ENCODE measurements at places on chromosomes 11 and 22.

GRCh38 chr11:126304457-126305075 is 706 bp downstream of the DCPS start:
- DNase-seq = no peak

GRCh38 chr22:44963832-44964721 is 45.7 kb downstream of the PHF21B start:
- no peak for DNase-seq

DNA sequence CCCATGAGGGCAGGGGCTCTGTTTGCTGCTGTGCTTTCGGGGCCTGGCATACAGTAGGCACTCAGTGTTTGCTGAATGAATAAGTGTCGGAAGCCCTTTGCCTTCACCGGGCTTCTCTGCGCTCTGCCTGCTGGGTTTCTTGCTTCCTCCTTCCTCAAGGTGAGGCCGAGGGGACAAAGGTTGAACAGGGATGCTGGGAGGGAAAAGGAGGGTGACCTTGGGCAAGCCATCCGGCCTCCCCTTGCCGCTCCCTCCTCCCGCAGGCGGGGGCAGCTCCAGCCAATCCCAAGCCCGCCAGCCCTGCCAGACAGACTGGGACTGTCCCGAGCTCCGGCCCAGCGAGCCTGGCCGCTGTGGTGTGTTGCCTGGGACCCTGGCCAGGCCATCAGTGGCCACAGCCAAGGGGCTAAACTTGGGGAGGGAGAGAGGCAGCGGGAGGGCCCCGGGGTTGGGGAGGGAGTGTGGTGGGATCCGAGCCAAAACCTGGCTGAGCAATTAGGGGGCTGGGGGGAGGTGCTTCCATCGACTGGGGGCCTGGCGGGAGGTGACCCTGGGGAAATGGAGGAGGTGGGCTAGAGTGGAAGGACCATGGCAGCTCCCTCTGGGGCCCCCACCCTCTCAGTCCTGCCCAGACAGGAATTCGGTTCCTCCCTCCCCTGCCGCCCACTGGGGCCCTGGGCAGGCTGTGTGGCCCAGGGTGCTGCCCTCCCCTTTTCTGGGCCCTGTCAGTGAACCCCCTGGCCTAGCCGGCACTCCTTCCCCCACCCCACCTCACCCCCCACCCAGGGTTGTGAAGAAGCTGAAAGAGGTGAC is 3.4 kb upstream of the RCOR2 start:
- no peak for DNase-seq

DNA sequence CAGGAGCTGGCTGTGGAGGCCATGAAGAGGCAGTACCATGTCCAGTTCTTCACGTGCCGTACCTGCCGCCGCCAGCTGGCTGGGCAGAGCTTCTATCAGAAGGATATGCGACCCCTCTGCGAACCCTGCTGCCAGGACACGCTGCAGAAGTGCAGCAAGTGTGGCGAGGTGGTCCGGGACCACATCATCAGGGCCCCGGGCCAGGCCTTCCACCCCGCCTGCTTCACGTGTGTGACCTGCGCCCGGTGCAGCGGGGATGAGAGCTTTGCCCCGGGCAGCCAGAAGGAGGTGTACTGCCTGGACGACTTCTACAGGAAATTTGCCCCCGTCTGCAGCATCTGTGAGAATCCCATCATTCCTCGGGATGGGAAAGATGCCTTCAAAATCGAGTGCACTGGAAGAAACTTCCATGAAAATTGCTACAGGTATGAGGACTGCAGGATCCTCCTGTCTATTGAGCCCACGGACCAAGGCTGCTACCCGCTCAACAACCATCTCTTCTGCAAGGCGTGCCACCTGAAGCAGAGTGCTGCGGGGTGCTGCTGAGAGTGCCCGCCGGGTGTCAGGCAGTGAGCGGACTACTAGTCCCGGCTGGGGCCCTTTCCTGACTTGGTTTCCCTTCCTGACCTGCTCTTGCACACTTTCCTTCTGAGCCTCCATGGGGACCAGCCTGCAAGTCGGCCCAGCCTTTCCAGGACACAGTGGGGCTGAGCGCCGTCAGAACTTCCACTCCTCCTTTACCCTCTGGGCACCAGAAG is 22.0 kb upstream of the PHF21A start:
- no peak for DNase-seq

DNA sequence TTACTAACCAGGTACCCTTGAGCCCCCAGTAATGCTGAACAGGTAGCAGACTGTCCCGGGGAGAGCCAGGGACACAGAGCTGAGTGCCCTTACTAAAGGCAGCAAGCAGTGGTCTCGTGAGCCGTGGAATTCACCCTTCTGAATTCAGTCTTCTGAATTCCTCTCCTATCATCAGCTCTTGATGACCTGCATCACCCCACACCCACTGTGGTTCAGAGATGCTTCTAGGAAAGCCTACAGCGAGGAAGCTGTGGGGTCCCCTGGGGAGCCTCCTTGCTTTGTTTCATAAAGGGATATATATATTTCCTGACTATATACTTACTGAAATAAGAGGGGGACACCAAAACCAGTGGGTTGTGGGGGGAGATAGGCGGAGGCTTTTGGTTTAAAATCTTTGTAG is 2.6 kb downstream of the SPATA19 start:
- DNase-seq = no peak

DNA sequence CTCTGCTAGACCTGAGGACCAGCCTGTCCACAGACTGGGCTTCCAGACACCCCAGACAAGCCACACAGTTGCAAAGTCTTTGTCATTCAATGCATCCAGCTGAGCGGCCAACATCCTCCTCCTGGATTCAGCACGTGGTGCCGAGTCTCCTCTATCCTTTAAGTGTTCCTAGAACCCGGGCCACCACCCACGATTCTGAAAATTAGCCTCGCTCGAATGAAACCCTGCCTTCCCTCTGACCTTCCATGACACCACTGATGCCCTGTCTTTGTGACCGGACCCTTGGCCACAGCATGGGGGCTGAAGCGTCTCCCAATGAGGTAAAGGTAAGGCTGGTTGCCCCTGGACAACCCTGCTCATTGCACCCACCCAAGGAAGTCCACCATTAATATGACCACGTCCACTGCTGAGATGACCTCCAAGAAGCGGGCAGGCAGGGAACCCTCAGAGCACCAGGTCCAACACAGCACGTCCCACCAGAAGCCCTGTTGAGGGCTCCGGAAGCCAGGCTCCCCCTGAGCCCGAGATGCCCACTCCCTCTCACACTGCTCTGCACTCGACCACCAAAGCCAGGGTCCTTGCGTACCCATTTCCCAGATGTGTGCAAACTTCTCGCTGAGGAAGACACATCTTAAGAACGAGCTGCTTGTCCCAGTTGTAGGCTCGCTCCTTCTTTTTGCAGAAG is 279.0 kb downstream of the CTTN start:
- no peak for DNase-seq

DNA sequence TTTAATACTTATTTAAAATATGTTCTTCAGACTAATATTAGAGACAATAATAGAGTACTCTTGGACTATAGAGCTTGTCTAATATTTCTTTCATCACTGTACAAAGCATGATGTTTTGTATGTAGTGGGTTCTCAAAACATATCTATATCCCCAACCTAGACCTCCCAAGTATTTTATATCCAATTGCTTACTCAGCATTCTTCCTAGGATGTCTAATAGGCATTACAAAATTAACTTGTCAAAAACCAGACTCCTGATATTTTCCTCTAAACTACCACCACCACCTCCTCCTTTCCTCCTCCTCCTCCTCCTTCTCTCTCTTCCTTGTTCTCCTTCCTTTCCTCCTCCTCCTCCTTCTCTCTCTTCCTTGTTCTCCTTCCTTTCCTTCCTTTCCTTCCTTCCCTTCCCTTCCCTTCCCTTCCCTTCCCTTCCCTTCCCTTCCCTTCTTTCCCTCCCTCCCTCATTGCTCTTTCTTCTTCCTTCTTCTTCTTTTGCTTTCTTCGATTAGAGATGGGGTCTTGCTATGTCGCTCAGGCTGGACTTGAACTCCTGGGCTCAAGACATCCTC is 21.3 kb downstream of the BCO2 start:
- DNase-seq = no peak

DNA sequence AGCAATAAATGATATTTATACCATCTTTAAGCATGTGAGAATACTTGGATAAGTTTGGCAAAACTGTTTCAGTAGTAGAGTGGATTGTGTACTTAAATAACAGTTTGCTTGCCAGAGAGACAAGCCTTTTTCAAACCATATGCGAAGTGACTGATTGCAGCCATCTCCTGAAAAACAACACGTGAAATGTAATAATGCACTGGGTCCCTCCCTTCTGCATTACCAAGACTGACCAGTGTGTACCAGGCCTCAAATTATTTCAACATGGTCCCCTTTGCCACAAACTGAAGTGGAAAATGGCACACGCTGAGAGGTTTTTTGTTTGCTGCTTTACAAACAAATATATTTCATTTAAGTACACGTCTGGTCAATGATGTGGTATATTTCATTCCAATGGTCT is 337.4 kb downstream of the SOX6 start:
- DNase-seq = no peak

DNA sequence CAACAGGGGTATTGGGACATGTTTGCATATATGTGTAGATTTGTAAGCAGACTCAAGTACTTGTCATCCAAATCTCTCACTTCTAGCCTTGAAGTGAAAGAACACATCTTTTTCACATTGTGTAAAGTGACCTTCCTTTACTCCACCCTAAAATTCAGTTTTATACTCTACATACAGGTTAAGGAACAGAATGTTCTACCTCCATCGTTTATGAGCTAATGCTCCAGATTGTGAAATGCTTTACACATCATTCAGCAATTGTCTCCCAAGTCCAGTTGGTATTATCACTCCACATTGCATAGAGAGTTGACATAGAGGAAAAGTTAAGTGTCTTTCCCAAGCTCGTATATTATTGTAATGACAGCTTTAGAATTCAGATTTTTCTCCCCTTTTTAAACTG is 46.1 kb upstream of the BLID start:
- DNase-seq = no peak

DNA sequence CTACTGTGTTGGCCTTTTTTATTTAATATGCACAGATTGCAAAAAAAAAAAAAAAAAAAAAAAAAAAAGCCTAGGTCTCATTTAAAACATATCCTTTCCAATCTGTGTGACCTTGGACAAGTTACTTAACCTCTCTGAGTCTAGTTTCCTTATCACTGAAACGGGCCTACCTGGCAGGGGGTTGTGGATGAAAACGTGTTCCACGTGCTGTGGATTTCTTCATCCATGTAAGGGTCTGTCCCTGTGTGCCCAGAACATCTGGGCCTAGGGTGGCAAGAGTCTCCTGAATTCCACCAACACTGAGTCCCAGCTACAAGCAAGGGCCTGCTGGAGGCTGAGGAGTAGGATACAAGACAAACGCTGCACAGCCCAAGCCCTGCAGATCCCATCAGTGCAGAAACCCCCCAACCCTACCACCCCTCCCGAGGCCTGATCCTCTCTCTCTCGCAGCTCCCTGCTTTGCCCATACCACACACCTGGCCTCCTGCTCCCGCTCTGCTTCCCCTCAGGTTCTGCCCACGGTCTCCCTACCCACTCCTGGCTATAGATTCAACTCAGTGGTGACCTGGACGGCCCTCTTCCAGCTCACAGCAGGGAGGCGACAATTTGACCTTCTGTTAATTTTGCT is 4.7 kb upstream of the GNAZ start:
- DNase-seq = no peak

GRCh38 chr22:42306010-42306409 is 35.6 kb upstream of the TCF20 start:
- no peak for DNase-seq

DNA sequence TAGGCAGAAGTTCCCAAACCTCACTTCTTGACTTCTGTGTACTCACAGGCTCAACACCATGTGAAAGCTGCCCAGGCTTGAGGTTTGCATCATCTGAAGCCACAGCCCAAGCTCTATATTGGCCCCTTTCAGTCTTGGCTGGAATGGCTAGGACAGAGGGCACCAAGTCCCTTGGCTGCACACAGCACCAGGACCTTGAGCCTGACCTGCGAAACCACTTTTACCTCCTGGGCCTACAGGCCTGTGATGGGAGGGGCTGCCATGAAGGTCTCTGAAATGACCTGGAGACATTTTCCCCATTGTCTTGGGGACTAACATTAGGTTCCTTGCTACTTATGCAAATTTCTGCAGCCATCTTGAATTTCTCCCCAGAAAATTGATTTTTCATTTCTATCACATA is 288.3 kb upstream of the ZC3H12C start:
- DNase-seq = no peak

GRCh38 chr11:44868021-44868420 is 82.7 kb downstream of the TP53I11 start:
- DNase-seq = no peak

GRCh38 chr22:46792061-46792796 is 29.8 kb downstream of the TBC1D22A start:
- DNase-seq = no peak

DNA sequence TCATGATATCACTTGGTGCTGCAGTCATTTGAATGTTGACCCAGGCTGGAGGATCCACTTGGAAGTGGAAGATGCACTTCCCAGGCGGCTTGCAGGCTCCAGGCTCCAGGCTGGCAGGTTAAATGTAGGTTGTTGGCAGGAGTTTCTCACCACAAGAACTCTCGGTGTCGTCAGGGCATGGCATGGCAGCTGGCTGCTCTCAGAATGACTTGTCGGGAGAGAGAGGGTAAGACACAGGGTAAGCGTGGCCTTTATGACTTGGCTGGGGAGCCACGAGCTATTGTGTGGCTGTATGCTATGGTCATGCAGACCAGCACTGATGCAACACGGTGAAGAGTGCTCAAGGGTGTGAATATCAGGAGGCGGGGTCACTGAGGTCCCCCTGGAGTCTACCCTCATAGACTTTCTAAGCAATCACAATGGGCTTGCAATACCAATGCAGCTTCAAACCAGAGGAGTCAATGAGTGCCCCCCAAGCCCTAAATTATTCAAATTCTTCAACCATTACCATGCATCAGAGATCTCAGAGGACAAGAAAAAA is 1027.7 kb downstream of the OPCML start:
- DNase-seq = no peak

- peak; percentile 86 for DNase-seq
Measured at GRCh38 chr11:102452461-102453301, at the start of gene TMEM123. TMEM123 (minus strand) TSS chr11:102452765; CDS start chr11:102452623, 142 bp downstream.

DNA sequence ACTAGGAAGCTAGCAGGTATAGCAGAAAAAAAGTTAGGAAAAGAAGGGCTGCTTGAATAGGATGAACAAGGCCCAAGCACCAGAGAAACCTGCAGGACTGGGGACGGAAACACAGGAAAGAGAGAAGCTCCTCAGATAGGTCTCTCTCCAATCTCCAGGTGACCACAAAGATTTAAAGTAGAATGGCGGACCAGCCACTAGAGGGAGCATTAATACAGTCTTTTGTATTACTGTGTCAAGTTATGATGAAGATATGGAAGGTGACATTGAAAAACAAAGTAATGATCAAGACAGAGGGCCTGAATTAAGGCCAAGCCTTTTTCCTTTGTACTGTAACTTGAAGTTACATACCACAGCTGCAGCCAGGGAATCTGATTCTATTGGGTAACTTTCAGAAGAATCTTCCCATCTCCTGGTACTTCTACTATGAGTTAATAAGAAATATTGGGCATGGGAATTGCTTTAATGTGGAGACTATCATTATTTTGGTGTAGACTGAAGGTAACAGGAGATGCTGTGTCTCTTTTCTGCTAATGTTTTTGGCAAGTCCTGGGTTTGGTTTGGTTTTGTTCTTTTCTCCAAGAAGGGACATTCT is 33.8 kb downstream of the OR2AG2 start:
- no peak for DNase-seq
